ENCODE measurements at places on chromosomes 6 and 20.
A peak's percentile ranks its signal among the peaks of the same experiment; 100 is the strongest.

DNA sequence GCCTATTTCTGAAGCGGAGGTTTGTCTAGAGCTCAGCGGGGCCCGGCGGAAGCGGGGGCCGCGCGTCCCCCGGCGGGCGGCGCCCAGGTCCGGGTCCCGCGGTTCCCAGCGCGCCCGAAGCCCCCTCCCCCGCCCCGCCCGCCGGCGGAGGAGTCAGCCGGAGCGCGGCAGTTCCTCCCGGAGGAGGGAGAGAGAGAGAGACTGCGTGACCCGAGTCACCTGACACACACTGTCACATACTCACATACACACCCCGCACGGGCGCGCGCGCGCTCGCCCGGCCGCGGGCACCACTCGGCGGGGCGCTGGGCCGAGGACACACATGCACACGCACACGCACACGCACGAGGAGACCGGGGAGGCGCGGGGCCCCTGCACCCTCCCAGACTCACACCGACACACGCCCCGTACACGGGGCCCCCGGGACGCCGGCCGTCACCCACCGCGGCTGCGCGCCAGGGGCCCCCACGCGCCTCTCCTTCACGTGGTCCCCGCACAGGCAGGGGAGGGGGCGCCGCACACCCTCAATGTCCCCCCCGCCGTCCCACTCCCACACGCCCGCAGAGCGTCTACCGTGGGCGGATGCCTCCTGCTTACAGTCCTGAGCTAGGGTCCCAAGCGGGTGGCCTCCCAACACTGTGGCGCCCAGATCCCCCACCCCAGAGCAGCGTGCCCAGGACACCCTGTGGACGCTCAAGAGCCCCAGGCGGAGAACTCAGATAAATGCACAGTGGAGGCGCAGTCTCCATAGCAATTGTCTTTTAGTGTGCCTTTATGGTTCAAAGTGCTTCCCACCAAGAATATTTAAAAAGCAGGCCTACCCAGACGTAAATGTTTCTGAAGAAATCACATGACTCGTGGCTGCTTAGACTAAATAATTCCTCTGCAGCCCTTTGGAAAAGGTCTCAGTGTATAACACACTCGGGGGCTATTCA, at the start of gene RRAGD:
Gene RRAGD (minus strand): TSS at position 203 of the 935 bp plus-strand sequence. CDS start 280 bp downstream, outside the sequence.
- DNase-seq, result no peak

GRCh38 chr6:134774201-134774638, 175.7 kb downstream of the ALDH8A1 start:
- peak; percentile 24 for DNase-seq

GRCh38 chr6:31878726-31879125, at the start of gene SLC44A4:
SLC44A4 (minus strand) TSS chr6:31878997; CDS start chr6:31878980, 17 bp downstream.
- no peak for DNase-seq

- DNase-seq, result no peak
Measured at GRCh38 chr6:107827541-107827940, 3.4 kb upstream of the SCML4 start.

GRCh38 chr6:21748343-21749056, 154.9 kb downstream of the SOX4 start:
- DNase-seq, result no peak

DNA sequence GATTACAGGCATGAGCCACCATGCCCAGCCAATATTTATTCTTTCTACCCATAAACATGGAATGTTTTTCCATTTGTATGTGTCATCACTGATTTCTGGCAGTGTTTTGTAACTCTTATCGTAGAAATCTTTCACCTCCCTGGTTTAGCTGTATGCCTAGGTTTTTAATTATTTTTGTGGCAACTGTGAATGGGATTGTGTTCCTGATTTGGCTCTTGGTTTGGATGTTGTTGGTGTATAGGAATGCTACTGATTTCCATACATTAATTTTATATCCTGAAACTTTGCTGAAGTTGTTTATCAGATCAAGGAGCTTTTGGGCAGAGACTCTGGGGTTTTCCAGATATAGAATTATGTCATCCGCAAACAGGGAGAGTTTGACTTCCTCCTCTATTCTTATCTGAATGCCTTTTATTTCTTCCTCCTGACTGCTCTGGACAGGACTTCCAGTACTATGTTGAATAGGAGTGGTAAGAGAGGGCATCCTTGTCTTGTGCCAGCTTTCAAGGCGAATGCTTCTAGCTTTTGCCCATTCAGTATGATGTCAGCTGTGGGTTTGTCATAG, 198.6 kb downstream of the ZDHHC14 start:
- no peak for DNase-seq

- no peak for DNase-seq
Measured at GRCh38 chr20:57647933-57648785, 27.9 kb upstream of the ZBP1 start.

Data from AG09319 (cell line).